Right ventricle myocardium superior (tissue), 1 donor: ENCODE measurements at places on chromosomes 12 and 14. TPM values are rescaled to one million over a fixed set of nuclear protein-coding genes. Genes with fewer than 3 reads are reported as not detected.
A peak's percentile ranks its signal among the peaks of the same experiment; 100 is the strongest.

DNA sequence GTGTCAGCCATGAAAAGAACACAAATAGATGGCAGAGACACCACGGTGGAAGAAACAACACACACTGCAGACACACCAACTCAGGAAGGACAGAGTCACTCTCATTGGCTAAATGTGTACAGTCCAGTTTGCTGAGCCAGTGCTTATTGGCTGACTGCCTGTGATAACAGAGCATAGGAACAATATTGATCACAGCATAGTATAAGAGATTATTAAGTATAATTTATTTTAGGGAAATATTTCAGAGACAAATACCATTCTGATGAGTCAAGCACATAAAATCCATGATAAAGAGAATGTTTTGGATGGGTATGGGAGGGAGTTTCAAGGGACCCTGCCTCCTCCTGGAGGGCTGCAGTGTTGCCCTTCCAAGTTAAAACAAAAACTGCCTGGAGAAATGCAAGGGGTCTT is 50.9 kb downstream of the BTG1 start:
- DNase-seq, result no peak

- no peak for DNase-seq
Measured at GRCh38 chr12:51777457-51777856, 71.1 kb downstream of the FIGNL2 start.

GRCh38 chr12:131693149-131693548 is 17.7 kb upstream of the SFSWAP start:
- DNase-seq, result no peak

- peak; percentile 94 for DNase-seq
Measured at GRCh38 chr12:131912518-131913274, 16.4 kb upstream of the PUS1 start.

Gene RNF212B
- total RNA-seq, result not detected

Gene EPYC
- not detected for total RNA-seq

DNA sequence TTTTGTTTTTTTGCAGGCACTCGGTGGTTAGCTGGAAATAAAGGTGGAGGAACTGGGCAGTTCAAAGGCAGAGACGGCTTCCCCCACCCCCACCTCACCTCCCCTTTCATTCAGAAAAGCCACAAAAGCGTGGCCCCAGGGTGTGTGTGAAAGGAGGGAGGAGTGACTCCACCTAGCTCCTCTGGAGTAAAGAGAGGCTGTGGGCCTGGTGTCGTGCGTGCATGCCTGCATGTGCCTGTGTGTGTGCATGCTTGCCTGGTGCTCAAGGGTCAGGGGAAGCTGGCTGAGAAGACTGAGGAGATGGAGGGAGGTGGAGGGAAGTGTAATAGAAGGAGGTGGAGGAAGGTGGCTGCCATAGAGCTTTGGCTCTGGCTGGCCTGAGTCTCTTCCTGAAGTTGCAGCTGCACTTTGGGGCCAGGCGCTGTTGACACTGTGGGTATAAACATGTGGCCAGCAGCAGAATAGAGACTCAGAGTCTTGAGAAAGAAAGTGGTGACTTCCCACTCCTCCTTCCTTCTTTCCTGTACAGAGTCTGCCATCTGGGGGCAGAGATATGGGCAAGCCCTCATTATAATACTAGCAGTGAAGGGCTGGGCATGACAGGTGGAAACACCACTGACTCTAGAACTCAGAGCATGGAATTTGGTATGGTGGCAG is 36.9 kb upstream of the SINHCAF start:
- no peak for DNase-seq

- DNase-seq, result no peak
Measured at GRCh38 chr12:121717041-121717699, 4.6 kb downstream of the TMEM120B start.

Gene PRPH
- total RNA-seq, result not detected

DNA sequence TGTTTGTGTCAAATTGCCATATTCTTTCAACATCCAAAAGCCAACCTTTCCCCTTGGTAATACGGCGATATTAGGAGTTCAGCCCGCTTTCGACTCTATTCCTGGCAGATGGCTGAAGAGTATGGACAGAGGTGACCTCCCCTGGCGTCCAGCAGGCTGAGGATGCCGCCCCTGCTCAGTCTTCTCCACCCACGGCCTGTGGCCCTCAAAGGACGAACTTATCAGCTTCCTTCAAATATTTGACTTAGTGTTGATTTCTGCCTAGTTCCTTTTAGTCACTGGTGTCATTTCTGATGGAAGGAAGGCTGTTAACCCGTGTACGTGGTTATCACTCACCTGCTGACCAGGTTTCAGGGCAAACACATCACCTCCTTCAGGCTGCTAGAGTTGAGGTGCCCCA is 65.0 kb downstream of the TESC start:
- DNase-seq, result peak; percentile 22

DNA sequence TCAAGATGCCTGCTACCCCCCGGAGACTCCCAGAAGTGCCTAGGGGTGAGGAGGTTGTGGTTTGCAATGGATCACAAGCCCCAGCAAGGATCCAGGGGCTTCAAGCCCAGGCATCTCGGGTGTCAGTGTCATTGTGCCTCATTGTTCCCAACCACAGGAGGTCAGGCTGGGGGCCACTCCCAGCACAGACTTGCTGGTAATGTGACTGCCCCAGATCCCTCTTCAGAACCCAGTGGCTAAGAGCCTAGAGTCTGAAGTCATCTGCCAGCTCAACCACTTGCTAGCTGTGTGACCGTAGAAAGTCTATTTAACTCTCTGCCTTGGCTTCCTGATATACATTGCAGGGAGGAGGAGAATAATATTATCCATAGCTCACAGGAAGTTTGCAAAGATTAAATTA is 7.7 kb upstream of the ASB2 start:
- DNase-seq, result no peak

GRCh38 chr14:24300326-24300980 is 803 bp downstream of the NOP9 start:
- no peak for DNase-seq

DNA sequence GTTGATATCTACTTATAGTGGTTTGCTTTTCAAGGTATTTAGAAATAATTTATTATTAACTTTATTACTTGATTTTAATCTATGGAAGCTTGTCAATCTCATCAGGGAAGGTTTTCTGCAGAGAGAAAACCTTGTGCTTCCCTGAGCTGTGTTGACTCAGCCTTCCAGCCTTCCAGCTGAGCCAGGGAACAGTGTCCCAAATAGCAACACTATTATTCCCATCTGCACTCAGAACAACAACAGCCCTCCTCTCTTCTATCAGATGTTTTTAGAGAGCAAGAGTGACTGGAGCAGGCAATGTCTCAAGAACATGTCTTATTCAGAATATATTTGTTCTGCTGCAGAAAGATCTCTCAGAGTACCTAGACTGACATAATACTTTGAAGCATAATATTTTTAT is 389.9 kb upstream of the GARIN6 start:
- DNase-seq, result no peak

DNA sequence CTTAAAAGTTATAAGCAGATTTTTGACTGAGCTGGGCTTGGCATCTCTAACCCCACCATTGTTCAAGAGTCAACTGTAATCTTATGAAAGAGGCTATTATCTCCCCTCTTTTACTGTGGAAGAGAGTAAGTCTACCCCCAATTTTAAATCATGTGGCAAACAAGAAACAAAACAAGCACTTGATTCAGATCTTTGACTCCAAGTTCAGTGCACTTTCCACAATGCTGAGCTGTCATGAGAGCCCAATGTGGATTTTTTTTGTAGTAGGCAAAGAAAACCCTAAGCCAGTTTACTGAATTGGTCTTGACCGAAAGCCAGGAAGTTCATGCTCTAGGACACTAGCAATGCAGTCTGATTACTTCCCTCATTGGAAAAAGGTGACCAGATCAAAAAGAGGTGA is 306.2 kb downstream of the GALC start:
- DNase-seq, result no peak

GRCh38 chr14:88142997-88143396 is 138.1 kb downstream of the GPR65 start:
- no peak for DNase-seq

- no peak for DNase-seq
Measured at GRCh38 chr12:615620-616019, 47.6 kb downstream of the NINJ2 start.
